ENCODE measurements at places on chromosomes 3 and 15. TPM values are rescaled to one million over a fixed set of nuclear protein-coding genes. Genes with fewer than 3 reads are reported as not detected.

GRCh38 chr3:14333215-14333614 is 69.2 kb upstream of the SLC6A6 start:
- DNase-seq, result no peak

DNA sequence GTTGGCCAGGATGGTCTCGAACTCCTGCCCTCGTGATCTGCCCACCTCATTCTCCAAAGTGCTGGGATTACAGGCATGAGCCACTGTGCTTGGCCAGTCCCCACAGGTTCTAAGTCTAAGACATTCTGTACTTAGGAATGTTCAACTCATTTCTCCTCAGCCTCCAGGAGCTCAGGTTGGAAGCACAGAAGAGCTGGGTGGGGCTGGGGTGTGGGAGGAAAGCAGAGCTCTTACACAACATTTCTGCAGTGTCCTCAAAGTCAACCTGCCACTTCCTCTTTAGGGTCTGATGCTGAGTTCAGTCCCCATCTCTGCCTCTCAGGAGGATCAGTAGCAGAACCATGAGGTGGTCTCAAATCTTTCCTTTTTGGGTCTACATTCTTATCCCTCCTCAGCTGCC is 75.5 kb downstream of the MRPL46 start:
- no peak for DNase-seq

DNA sequence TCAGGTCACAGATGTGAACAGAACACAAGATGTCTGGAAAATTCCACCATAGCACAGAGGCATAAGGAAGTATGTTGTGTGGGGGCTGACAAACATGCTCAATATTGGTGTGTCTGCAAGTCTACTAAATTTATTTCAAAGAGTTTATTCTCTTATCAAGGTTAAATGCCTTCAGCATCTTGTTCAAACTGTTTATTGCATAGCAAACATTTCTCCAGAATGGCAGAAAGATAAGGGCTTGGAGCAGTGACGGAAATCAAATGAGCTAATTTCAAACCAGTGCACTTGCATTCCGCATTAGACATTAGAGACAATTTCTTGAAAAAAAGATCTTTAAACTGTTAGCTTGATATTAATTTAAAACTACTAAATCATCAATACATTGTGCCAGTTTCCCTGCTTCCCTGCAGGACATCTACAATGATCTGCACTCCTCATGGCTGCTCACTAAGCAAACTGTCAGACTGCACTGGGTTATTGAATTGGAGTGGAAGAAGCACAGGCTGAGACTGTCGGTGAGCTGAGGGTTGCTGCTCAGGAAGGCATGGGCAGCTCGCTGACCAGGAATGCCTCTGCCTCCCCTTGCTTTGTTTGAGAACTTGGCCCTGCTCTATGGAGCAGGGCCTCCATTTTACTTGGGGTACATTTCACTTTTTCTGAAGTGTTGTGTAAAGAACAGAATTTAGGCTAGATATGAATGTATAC is 89.4 kb downstream of the KCNAB1 start:
- no peak for DNase-seq

DNA sequence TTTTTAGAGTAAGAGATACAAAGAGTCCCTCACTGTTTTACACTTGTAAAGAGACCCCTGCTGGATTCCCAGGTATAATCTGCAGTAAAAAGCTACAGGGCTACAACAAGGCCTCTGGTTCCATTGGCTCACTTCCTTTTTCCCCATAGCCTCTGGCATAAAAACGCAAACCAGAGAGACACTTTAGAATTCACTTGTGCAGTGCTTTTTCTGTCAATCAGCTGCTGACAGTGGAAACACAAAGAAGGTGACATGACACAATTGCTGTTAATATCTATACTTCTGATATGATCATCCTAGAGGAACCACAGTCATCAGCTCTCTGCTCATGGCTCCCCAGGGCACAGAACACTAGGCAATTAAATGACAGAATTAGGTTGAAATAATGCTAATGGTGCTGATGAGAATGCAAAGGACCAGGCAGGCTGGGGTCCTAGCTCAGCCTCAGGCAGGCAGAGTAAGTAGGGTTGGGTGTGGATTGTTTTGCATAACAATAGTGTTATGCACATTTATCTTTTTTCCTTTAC is 667.9 kb upstream of the CFAP20DC start:
- DNase-seq, result no peak

- no peak for DNase-seq
Measured at GRCh38 chr3:63981980-63982379, 41.3 kb downstream of the PSMD6 start.

GRCh38 chr3:13845806-13846205 is 34.1 kb downstream of the WNT7A start:
- no peak for DNase-seq

DNA sequence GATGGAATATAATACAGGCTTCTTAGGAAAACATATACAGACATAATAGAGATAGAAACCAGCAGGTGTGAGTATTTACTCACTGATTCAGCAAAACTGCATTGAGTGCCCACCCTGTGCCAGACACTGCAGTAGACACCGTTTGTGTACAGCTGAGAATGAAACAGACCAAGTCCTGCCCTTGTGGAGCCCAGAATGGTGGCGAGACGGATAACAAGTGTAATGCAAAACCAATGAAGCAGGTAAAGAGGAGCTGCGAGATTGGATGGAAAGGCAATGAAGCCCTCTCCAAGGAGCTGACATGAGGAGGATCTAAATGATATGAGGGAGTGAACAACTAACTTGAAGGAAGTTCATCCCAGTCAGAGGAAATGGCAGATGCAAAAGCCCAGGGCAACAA is 256.4 kb downstream of the MEX3B start:
- DNase-seq, result no peak

DNA sequence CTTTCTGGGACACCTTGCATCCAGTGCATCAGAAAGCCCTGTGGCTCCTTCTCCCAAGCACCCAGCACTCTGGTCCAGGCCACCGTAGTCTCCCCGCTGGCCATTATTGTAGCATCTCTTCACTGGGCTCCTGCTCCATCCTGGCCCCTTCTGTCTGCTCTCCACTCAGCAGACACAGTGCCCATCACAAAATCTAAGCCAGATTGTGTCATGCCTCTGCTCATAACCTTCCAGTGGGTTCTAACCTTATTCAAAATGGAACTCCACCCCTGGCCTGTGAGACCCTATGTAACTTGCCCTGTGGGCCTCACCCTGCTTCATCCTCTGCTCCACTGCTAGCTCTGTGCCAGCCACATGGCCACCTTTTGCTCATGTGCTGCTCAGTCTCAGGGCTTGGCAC is 31.7 kb upstream of the PRR23E start:
- DNase-seq, result no peak

DNA sequence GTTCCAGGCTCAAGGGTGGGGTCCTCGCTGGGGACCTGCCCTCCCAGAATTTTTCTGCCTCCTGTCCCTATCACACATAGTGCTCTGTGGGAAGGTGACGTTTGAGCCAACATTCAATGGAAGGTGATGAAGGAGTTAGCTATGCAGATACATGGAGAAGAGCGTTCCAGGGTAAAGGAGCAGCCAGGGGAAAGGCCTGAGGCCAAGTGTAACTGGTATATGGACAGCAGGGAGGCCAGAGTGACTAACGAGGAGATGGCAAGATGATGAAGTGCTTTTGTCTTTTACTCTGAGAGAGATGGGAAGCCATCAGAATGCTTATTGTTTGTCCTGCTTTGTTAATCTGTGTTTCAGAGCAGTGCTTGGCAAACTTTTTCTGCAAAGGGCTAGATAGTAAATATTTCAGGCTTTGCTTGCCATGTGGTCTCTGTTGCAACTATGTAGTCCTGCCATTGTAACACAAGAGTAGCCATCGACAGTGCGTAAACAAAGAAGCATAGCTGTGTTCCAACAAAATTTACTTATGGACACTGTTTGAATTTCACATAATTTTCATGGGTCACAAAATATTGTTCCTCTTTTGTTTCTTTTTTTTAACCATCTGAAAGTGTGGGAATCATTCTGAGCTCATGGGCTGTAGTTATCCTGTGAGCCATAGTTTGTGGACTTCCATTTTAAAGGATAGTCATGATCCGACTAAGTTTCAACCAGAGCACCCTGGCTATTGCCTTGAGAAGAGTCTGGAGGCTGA is 25.8 kb upstream of the PIAS1 start:
- no peak for DNase-seq

GRCh38 chr3:95280711-95281352 is 1218.0 kb downstream of the NSUN3 start:
- DNase-seq, result no peak

DNA sequence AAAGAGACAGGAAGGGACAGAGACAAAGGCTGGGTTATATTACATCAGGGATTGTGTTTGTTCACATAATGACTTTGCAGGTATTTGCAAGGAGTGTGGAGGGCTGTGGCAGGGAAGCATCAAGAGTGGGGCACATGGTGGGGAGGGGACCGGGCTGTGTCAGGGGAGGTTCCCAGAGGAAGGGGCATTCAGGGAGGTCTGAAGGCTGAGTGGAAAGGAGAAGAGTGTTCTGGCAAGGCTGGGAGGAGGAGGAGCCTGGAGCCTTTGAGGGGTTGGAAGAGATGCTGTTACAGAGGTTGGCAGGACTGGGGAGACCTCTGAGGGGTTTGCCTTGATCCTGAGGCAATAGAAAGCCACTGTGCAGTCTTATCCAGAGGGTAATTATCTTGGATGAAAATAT is 49.4 kb downstream of the EXOG start:
- no peak for DNase-seq

GRCh38 chr15:91268510-91268909 is 168.5 kb downstream of the SV2B start:
- DNase-seq, result no peak

DNA sequence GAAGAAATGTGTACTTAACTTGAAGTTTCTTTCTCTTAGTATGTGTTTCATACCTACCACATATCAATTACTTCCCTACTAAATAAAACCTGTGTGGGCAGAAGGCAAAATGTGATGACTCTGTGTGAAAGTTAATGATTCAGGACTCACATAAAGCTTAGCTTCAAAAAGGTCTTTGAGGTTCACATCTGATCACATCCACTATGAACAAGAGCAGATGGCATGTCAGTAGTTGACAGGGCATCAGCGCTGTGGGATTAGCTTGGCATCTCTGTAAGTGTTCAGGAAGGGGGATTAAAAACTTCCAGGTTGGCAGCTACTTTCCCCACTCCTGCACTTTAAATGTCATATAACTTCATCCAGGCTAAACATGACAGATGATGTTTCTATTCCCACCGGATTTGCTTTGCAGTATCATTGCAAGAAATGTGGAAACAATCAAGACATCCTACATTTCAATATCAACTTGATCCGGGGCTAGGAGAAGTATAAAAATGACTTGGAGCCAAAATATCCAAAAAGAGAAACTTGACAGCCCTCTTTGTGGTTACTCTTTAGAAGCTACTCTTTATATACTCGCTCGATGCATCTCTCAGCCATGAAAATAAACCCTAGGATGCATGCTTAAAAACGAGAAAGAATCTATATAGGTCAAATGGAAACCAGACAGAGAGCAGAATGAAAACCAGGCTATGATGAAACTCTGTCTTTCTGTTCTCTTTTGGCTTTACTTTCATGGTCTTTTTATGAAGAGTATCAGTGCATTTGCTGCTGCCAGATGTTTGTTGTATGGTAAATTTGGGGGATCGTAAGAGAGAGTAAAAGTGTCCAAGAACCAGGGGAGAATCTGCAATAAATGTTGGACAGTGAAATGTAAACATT is 273.1 kb upstream of the ALCAM start:
- DNase-seq, result peak; percentile 26

GRCh38 chr3:66076861-66077470 is 38.2 kb upstream of the MAGI1 start:
- DNase-seq, result peak; percentile 65

GRCh38 chr3:17771177-17772017 is 29.0 kb upstream of the TBC1D5 start:
- DNase-seq, result no peak

DNA sequence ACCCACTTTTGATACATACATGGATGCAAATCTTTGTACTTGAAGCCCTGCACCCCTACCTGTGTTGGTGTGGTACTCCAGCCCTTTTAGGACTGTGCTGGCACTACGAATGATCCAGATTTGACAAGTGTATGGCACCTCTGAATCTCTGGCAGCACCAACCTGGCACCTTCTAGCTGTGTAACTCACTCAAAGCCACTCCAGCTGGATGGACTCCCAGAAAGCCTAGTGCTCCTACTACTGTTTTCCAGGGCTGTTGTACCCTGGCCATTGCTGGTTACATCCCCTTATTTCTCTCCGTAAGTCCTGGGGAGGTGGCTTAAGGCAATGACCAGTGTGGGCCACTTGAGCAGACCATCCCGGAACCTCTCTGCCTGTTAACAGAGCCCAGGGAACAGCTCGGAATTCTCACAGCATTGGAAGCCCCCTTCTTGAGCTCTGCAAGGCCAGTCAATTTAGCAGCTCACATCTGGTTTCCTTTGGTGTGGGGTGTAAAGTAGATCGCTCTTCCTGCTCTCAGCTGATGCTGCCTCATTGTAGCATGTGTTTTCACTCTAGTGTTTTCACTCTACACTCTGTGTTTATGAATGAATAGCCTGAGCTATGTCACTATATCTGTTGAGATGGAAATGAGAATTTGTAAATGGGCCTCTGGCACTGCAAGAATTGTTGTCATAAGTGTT is 12.2 kb downstream of the CALML4 start:
- DNase-seq, result peak; percentile 13

DNA sequence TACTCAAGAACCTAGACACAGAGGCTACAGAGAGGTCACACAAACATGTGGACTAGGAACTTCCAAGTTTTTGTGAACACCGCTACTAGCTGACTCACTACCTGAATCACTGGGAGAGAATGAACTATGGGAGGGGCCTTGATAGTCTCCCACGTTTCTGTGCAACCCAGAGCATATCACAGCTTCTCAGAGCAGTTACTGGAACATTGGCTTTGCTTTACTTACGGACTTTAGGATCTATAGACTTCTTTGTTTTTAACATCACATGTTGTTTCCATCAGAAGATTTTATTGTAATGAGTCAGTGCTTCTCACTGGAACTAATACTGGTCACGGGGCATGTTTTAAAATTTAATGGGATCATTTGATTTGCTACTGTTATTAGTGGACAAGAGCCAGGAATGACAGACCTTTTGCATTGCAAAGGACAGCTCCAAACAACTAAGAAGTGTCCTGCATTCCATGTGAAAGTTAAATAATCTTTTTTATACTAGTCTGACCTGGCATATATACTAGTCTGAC is 35.6 kb downstream of the RTP4 start:
- DNase-seq, result peak; percentile 22

DNA sequence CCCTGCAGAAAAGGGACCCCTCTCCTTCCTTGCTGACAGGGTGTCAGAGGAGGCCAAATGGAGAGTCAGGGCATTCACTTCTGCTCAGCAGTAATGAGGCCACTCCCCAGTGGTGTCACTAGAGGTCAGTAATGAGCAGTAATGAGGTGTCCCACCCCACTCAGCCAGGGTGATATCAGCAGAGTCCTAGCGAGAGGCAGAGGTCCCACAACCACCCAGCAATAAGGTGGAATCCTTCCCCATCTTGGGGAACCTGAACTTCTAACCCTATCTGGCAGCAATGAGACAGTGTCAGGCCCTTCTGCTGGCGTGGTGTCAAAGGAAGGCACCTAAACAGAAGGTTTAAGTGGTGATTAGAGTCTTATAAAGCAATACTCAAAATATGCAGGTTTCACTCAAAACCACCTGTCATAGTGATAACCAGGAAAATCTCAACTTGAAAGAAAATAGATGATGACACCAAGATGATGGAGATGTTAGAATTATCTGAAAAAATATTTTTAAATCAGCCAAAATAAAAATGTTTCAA is 12.9 kb downstream of the OCA2 start:
- no peak for DNase-seq

PLSCR5 gene
- polyA plus RNA-seq, result not detected

CAPN3 gene
- polyA plus RNA-seq, result 280 TPM

NTRK3 gene
- 6.3 TPM for polyA plus RNA-seq

FBXW12 gene
- 0.14 TPM for polyA plus RNA-seq

LRRC28 gene
- polyA plus RNA-seq, result 15.0 TPM

OR5H6 gene
- polyA plus RNA-seq, result not detected

NUP210 gene
- polyA plus RNA-seq, result 9.2 TPM

FANCD2OS gene
- polyA plus RNA-seq, result not detected

LEKR1 gene
- 0.54 TPM for polyA plus RNA-seq

UNC13C gene
- 4.4 TPM for polyA plus RNA-seq

PLA2G4E gene
- 1.0 TPM for polyA plus RNA-seq

All from muscle of back (tissue), 13 donors.